Activated CD4-positive, alpha-beta T cell treated with anti-CD3 and anti-CD28 coated beads, Interleukin-2, Interleukin-6, amounts not matched to agents 100 ng/mL and 50 ng/mL, durations not matched to agents 16 hours and 8 hours (primary cell): ENCODE measurements at places on chromosomes 13 and 19.

DNA sequence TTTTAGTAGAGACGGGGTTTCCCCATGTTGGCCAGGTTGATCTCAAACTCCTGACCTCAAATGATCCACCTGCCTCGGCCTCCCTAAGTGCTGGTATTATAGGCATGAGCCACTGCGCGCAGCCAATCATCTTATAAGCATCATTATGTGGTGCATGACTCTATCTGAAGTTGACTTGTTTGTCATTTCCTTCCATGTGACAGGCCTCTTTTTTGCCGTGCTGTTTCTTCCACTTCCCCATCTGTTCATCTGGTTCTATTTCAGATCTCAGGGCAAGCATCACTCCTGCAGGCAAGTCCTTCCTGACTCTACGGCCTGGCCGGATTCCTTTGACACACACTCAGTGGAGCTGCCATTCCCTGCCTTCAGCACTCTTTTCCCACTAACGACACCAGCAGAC is 15.2 kb downstream of the COL5A3 start:
- no peak for DNase-seq

DNA sequence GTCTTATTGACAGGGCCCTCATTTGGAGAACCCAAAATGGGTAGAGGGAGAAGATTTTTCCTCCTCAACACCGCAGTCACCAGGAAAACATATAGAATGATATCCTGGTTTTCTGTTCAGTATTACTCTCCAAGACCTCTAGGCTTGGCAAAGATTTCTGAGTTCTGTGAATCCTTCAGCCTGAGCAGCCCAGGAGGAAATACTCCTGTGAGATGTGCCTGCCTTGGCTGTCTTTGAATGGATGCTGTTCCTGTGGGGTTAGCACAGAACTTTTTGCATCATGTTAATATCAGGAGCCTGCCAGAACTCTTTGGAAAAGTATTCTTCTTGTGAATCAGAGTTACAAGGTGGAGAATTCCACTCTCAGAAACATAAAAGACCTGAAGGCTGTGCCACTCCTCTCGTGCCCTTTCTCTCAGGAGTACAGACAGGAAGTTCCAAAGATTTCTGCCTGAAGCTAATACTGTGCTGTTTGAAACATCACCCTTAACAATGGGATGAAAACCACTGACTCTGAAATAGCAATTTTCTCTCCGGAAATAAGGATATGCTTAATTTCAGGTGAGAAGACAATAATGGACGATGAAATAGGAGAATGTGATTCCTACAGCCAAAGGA is 520.1 kb upstream of the NBEA start:
- DNase-seq, result no peak

- DNase-seq, result no peak
These were observed 314.4 kb downstream of the MYO16 start for GRCh38 chr13:108943842-108944241.

GRCh38 chr19:48975947-48976847 is 11.1 kb downstream of the FTL start:
- peak; percentile 59 for DNase-seq

DNA sequence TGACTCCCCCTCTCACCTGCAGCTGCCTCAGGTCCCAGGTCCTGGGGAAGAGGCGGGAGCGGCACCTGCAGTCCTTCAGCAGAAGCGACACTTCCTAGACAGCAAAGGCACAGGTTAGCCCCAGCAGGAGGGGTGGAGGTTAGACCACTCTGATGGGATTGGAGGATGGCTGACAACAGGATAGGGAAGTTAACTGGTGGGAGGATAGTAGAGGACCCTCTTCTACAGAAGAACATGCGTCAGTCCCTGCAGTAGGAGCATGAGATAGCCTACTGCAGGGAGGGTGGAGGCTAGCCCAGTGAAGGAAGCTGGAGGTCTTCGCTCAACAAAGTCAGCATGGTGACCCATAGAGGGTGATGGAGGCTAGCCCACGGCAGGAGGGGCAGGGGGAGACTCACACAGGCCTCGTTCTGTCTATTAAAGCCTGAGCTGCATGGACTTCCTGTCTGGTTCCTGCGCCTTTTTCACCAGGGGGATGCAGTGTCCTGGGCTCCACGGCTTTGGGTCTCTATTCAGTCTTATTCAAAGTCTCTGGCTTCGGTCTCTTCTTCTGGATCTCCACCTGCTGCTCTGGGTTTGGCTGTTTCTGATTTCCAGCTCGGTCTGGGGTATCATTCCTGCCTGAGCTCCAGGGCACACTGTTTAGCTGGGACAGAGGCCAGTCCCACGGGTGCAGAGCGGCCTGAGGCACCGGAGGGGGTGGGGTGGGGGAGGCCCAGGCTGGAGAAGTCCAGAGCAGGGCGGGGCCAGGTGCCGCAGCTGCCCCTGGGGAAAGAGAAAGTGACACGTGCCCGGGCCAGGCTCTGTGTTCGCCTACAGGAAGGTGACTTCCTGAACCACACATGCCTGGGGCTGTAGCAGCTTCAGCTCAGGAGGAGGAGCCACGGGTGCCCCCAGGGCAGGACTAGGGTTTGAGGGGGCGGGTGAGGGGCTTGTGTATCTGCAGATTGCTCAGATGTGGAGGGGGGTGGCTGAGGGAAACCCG is 7.3 kb downstream of the IFNL3 start:
- peak; percentile 58 for DNase-seq

GRCh38 chr19:49017666-49018351 is 918 bp upstream of the LHB start:
- peak; percentile 75 for DNase-seq

- no peak for DNase-seq
These were observed 203.3 kb upstream of the IRS2 start for GRCh38 chr13:109989686-109990085.

DNA sequence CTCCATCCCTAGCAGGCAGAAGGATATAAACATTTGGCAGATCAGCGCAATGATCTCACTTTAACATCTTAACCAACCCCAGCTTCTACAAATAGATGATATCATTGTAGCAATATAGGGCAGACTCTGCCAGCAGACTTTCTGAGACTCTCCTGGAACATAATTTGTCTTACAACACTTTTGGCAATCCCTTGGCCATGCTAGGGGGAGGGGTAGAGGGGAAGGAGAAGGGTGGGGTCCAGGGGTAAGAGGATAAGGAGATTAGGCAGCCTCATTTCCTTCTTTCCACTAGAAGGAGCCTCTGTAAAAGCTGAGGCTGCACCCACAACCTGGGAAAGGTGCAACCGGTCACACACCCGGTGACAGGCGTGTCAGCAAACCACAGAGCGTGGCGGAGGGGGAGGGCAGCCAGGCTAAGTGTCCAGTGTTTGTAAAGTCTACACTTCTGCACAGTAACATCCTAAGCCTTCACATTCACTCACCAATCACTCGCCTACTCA is 8.7 kb upstream of the UBAC2 start:
- DNase-seq, result no peak

DNA sequence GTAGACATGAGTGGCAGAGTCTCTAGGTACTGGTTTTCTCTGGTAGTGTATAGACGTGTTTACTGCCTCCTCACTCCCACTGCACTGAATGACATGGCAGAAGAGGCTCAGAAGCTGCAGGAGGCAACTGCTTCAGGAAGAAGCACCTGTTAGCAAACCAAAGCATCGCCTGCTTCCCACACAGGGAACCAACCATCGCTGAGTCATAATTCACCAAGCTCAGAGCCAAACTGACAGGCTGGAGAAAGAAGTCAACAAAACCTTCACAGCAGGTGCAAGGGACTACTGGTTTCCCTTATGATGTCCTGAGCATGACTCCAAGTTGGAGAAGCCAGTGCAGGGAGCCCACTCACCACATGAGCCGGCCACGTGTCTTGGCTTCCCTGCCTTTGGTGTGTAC is 69.8 kb downstream of the KCTD12 start:
- peak; percentile 6 for DNase-seq

- peak; percentile 49 for DNase-seq
These were observed 141.6 kb upstream of the RFC3 start for GRCh38 chr13:33676045-33676989.

- DNase-seq, result no peak
These were observed 17.9 kb upstream of the CACTIN start for GRCh38 chr19:3644351-3645066.

DNA sequence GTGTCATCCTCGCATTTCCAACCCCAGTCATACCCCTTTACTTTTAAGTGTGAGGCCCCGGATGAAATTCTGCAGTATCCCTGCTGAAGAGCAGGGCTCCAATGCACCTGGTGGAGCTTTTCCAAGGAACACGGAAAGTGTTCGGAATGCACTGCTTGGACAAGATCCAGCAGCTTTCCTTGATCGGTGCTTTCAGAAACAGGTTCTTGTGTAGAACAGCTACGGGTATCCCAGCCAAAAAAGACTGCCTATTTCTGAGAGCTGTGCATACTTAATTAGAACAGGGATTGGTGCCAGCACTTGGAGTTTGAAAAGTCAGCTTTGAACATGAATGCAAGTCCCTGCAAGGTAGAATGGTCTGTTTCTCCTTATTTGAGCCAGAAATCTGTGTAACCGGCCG is 87.2 kb upstream of the C1QTNF9B start:
- DNase-seq, result no peak

DNA sequence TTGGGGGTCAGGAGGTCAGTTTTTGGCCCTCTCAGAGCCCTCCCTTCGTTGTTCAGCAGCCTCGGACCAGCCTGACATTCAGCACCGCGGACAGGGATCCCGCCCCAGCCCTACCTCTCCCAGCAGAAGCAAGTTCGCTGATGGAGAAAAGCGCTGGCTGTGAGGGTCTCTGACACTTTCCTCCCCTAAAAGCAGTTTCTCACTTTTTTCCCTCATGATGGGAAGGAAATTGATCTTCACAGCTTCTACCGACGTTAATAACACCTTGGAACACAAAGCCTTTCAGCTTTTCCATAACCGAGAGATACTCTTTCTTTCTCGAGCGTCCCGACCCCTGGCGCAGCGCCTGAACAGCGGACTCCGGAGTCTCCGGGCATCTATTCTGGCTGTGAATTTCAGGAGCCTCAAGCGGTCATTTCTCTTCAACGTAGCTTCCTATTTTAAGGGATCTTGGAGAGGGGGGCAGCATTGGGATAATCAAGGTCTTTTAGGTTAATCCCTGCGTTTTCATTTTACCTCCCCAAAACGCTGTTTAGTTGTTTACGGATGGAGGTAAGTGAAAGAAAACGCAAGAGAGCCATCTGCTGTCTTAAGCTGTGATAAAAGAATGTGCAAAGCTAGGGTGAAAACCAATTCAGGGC is 467.2 kb downstream of the ITGBL1 start:
- DNase-seq, result peak; percentile 3

- no peak for DNase-seq
These were observed 27.5 kb upstream of the TMEM160 start for GRCh38 chr19:47075941-47076340.

- DNase-seq, result no peak
These were observed 11.8 kb downstream of the PPP1R37 start for GRCh38 chr19:45104658-45105349.

- no peak for DNase-seq
These were observed 163.3 kb downstream of the KDM4B start for GRCh38 chr19:5132206-5132560.

DNA sequence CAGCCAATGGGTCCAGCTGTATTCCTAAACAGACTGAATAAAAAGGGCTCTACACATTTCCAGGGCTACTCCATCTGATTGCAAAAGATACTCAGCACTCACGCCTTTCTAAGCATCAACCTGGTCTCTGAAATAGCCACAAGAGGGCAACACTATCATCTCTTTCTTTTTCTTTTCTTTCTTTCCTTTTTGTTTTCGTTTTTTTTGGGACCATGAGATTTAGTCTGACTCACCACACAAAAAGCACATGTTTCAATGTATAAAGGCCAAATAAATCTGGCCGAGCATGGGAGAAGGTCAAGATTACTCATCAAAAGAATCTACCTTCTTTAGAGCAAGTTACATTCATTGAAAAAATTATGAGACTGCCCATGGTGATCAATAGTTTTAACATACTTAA is 805.6 kb upstream of the ARGLU1 start:
- DNase-seq, result no peak
